ENCODE measurements at places on chromosomes 6 and 20.
A peak's percentile ranks its signal among the peaks of the same experiment; 100 is the strongest.

- DNase-seq: no peak
Observed at GRCh38 chr20:45758096-45758495, 33.6 kb downstream of the WFDC3 start.

GRCh38 chr20:48186447-48186846 is 401.2 kb upstream of the SULF2 start:
- DNase-seq: peak; percentile 39

DNA sequence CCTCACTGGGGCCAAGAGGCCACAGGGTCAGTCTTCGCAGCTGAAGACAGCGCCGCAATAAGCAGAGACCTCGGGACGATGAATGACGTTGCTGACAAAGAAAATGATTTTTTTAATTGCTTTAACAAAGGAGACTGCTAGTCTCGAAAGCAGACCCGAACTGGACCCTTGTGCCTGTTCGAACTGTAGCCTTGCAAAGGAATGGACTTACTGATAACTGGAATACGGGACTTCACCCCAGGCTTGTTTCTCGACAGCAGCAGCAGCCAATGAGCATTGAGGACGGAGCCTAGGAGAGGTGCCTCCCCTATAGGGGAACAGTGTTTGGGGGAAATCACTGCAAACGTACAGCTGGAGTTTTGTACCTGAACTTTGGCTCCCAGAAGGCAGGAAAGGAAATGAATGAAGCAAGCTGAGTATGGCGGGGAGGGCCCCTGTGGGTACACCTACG is 1.3 kb upstream of the TAF4 start:
- no peak for DNase-seq

GRCh38 chr6:142966294-142966693 is 21.3 kb upstream of the HIVEP2 start:
- DNase-seq: no peak

DNA sequence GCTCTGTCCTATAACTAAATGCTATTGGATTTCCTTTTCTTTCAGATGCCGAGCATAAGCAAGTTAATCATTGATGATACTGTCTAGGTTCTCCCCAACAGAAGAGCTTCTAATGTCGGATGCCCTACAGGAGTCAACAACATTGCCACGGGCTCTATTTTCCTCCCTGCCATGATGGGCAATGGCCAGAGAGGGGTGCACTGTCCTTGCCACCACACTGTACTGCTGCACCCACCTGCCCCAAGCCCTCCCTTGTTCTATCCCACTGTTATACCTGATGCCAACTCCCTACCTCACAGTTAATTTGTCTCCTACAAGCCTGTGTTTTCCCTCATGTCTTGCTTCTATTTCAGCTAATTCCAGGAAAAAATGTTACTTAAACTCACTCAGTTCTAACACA is 773.6 kb upstream of the CHD6 start:
- DNase-seq: no peak

DNA sequence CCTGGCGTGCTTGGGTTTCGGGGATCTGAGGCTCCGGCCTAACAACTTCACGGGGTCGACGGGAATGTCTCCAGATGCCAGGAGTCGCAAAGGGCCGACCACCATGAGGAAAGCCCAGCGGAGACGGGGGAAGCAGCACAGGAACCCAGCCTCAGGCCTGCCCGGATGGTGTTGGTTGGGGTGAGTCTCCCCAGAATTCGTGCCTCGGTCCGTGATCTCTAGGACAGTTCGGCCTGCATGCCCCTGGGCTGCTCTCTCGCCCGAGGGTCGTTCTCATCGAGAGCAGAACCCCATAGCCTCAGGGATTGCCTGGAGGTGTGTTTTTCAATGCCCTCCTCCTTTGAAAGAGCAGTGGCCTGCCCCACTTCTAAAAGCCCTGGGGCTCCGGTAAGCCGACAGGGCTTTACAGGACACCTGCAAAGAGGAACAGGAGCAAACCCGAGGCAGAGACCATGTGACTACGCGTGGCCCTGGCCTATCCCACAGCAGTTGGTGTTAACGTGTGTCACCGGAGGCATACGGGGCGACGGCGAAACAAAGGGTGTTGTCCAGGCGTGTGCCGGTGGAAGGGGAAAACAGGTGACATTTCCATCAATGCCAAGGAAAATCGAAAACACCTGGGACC is 973.1 kb upstream of the DEFB115 start:
- no peak for DNase-seq

DNA sequence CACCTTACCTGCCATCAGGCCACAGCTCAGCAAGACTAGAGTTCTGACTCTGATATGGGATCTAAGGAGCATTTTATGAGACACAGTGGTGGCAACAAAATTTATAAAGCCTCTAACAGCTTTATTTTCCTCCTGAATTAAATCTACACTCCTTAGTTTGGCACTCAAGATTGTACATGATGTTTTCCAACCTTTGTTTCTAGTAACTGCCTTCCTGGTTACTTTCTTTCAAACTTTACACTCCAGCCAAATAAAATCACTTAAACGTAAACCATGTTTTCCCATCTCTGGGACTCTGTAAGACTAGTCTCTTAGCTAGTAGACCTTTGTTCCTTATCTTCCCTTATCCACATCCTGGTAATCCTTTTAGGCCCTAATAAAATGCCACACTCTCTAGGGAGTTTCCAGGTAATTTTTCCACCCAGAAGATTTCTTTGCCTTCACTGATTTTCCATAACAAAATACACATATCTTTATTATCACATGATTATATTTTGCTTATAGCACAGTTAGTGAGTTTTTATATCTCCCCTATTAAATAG is 92.1 kb downstream of the PKHD1 start:
- DNase-seq: no peak

DNA sequence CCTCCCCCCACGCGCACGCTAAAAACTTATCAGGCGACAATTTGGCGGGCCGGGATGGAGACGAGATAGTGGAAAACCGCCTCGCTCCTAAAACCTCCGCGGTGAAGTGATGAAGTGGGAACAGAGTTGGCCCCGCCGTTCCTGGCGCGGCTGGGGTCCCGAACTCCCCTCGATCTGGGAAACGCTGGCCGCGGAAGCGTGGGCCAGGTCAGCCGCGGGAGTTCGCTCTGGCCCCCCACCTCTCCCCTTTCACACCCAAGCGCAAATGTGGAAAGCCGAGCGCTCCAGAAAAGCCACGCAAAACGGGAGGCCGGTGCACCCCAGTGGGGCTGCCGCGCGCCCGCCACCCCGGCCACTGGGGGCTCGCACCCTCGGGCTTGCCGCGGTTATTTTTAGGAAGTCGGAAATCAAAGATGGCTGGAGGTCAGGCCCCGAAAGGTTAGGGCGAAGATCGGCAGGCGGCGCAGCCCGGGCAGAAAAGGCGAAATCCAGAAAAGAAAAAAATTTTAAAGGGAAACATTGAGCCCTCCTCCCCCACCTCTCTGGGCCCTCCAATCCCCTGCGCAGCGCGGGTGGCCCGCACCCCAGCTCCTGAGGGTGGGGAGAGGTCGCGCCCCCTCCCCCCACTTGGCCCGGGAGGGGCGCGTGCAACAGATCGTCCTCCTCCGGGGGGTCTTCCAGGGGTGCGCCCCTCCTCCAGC is 1.0 kb downstream of the SALL4 start:
- no peak for DNase-seq

GRCh38 chr6:148608199-148608951 is 138.5 kb upstream of the UST start:
- no peak for DNase-seq

DNA sequence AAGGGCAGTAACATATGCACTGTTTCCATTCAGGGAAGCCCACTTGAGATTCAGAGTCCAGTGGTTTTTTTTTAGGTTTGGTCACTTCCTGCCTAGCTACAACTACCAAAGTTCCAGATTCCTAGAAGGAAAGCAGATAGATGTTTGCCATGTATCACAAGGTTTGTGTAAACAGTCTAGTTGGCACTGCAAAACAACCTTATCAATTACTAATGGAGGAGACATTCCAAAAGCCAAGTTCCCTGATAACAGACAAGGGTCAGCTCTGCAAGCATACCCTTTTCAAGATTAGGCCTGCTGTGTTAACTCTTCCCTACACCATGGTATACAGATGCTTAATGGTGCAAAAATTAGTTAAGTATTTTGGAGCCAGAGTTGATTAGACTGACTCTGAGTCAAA is 141.3 kb upstream of the GLP1R start:
- DNase-seq: no peak

- DNase-seq: no peak
Observed at GRCh38 chr20:18324596-18325089, 36.3 kb downstream of the ZNF133 start.

GRCh38 chr20:63102721-63103375 is 96.1 kb upstream of the BHLHE23 start:
- DNase-seq: no peak

DNA sequence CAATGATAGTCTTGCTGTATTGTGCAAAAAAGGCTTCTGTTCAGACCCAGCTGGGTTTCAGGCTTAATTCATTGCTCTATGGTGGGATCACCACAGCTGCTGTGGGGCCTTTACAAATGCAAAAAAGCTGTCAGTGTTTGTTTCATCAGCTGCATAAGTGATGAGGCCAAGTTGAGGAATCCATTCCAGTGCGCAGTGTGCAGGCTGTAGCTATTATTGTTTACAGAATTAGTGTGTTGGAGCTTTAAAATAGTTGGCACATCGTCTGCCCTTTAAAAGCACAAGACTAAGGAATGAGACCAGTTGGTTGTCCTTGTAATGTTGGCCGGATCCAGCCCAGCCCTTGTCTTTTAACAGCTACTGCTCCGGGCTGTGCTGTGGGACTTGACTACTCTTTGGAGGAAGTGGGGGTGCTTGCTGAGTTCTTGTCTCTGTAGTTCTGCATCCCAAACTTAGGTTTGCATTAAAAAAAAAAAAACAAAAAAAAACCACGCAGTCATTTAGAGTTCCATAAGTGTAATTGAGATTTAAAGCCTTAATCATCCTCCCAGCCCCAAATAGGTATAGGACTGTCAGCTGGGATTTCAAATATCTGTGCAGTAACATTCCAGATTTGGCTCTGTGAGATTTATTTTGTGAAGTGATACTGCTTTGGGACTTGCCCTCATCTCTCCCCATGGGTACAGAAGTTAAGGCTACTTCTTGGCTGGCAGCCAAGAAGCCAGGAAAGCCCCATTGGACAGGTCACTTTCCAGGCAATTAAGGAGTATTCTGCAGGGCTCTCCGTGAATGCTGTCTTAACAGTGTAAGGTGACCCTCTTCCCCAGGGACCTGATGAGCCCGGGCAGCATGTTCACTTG is 19.3 kb downstream of the JARID2 start:
- DNase-seq: peak; percentile 68

GRCh38 chr20:235891-236290 is 8.8 kb downstream of the DEFB129 start:
- DNase-seq: no peak

GRCh38 chr6:47865206-47865605 is 83.4 kb downstream of the OPN5 start:
- no peak for DNase-seq

DNA sequence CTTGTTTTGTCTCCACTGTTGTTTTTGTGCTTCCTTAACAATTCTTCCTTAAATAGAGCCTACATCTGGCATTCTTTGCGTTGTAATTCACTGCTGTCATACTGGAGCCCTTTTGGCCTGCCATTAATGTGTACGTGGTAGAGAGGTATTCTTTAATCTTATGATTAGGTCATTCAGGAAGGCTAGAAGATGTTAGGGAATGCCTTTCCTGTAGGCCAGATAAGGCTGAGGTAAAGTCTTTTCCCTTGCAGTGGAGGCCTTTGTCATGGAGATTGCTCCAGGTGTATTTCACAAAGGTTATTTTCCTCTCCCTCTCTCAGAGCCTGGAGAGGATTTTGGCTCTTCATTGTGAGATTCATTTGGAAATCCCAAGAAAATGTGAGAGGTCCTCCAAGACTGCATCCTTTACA is 146.9 kb downstream of the FUT9 start:
- DNase-seq: no peak

GRCh38 chr6:53979468-53980067 is 131.7 kb upstream of the MLIP start:
- no peak for DNase-seq

- no peak for DNase-seq
Observed at GRCh38 chr6:147366290-147366689, 142.2 kb upstream of the SAMD5 start.

- DNase-seq: no peak
Observed at GRCh38 chr6:168415098-168415992, 25.6 kb upstream of the SMOC2 start.

DNA sequence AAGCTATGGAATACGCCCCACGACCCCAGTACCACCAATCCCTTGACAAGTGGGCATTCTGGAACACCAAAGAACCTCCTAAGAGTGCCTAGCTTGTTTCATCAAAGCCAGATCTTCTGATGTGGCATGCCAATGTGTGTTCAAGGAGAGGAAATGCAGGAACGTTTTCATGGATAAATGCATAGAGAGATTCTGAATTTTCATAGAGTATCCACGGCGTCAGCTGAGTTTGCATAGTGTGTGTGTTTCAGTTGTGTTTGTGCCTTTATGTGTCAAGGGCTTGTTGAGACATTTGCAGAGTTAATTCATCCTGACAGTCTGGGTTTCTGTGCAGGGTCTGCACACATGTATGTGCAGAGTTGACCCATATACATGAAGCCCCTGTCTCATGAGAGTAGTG is 172.7 kb upstream of the LRFN2 start:
- DNase-seq: no peak

- no peak for DNase-seq
Observed at GRCh38 chr6:107653861-107654394, 164.0 kb downstream of the SOBP start.

DNA sequence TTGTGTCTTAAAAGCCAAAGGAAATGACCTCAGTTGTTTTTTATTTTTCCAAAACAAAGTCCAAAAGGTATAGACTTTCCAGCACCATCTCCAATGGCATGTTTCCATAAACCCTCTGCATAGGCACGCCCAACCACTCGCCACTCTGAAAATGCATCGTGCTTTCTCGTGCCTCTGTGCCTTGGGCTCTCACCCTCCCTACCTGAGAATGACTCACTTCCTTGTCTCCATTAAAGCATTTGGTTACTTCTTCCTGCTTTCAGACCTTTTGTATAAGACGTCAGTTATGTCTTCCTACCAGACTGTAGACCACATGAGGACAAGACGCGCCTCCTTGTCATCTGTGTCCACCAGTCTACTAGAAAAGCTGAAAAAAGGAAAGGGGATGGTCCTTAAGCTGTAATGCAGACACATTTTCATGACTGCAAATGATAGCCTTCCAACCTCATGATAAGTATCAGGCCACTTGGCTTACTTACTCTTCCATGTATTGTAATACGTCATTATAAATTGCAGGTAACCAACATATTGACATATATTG is 61.2 kb upstream of the CDYL start:
- no peak for DNase-seq

GRCh38 chr6:133551436-133551835 is 310.3 kb downstream of the EYA4 start:
- DNase-seq: no peak

DNA sequence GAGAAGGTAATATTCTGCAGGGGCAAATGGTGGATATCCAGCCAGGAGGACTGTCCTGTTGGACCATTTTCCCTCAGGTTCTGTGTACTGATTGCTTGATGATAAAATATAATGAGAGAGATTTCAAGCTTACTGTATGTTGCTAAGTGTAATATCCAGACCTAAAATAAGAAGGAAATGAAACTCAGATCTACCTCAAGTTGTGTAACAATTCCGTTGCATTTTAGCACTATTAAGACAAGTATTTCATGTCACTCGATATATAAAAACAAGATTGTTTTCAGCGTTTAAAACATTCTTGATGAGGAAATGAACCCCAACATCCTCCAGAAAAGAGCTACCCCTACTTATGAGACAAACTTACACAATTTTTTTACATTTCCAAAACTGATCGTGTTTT is 57.2 kb downstream of the RGS17 start:
- no peak for DNase-seq
